Transverse colon (tissue), 4 donors: ENCODE measurements at places on chromosomes 5 and 9. TPM values are rescaled to one million over a fixed set of nuclear protein-coding genes. Genes with fewer than 3 reads are reported as not detected.

The PHYHD1 gene
- total RNA-seq = 3.2 TPM

The ZBED3 gene
- 1.9 TPM for total RNA-seq

The POLK gene
- total RNA-seq = 20.5 TPM

The WHRN gene
- total RNA-seq = 5.4 TPM

The RAB14 gene
- 20.7 TPM for total RNA-seq

The SLC34A1 gene
- not detected for total RNA-seq

The ABCA2 gene
- 125 TPM for total RNA-seq

The PCDHGA8 gene
- total RNA-seq = 11.5 TPM

The ECSCR gene
- total RNA-seq = 4.8 TPM

The CDO1 gene
- total RNA-seq = 0.40 TPM

The PALM2AKAP2 gene
- total RNA-seq = 0.64 TPM

GRCh38 chr5:168578006-168578405 lies 1.2 kb downstream of the PANK3 start:
- H3K4me3 ChIP-seq = peak overlapping the region; percentile 78
- H3K4me1 ChIP-seq = peaks cover 27% of the 10 kb centered on the region
- H3K27me3 ChIP-seq = no peaks in the 10 kb centered on the region
- H3K27ac ChIP-seq = peak overlapping the region; percentile 98
- no peaks in the 10 kb centered on the region for H3K36me3 ChIP-seq

DNA sequence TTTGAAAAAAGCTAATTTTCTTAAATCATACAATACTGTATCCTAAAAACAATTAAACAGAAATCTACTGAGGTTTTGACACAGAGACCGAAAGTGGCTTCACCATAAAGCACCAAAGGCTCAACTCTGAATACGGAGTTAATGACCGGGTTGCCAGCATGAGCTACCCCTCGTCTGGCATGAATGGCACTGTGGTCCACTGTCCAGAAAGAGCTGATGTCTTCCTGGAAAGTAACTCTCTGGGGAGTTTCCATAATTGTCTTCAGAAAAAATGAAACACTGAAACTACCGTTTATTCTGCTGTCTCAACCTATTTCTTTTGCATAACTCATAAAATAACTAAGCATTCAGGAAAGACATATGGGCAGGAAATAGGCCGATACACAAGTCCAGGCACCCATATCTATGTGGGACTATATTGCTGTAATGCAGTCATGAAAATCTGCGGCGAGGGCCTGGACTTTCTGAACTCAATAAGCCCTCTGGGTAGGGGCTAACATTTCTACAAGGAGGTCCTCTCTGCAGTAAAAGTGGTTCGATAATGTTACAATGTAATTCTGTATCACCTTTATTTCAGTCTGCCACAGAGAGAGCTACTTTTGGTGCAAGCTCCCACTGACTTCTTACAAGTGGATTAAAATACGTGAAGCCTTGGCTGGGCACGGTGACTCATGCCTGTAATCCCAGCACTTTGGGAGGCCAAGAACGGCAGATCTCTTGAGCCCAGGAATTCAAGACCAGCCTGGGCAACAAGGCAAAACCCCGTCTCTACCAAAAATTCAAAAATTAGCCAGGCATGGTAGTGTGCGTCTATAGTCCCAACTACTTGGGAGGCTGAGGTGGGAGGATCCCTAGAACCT lies 52.4 kb downstream of the ANKH start:
- H3K4me3 ChIP-seq = no peak overlapping the region
- no peaks in the 10 kb centered on the region for H3K27me3 ChIP-seq
- no peak for DNase-seq
- H3K27ac ChIP-seq = no peak overlapping the region

- H3K4me1 ChIP-seq = peaks cover 14% of the 10 kb centered on the region
- H3K27ac ChIP-seq = no peak overlapping the region
- no peak overlapping the region for H3K4me3 ChIP-seq
- no peaks in the 10 kb centered on the region for H3K36me3 ChIP-seq
- no peak for DNase-seq
- no peaks in the 10 kb centered on the region for H3K27me3 ChIP-seq
Measured at GRCh38 chr5:149576021-149576420, 5.3 kb upstream of the ARHGEF37 start.

DNA sequence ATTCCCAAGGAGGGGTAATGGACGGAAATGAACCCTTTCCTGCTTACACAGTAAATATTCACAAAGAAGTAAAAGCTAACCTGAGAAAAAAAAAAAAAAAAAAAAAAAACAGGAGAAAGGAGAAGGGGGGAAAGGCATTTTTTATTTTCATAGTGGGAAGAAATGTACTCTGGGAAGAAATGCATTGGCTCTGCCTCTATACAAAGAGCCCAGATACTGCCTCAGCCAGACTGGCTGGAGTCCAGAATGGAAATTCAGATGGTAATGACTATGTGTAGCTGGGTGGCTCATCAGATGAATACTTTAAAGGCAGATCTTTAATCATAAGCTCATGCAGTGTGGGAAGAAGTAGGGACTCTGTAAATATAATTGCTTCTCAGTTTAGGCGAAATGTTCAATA lies 124.9 kb upstream of the ZNF608 start:
- no peaks in the 10 kb centered on the region for H3K27me3 ChIP-seq
- no peak overlapping the region for H3K4me3 ChIP-seq

DNA sequence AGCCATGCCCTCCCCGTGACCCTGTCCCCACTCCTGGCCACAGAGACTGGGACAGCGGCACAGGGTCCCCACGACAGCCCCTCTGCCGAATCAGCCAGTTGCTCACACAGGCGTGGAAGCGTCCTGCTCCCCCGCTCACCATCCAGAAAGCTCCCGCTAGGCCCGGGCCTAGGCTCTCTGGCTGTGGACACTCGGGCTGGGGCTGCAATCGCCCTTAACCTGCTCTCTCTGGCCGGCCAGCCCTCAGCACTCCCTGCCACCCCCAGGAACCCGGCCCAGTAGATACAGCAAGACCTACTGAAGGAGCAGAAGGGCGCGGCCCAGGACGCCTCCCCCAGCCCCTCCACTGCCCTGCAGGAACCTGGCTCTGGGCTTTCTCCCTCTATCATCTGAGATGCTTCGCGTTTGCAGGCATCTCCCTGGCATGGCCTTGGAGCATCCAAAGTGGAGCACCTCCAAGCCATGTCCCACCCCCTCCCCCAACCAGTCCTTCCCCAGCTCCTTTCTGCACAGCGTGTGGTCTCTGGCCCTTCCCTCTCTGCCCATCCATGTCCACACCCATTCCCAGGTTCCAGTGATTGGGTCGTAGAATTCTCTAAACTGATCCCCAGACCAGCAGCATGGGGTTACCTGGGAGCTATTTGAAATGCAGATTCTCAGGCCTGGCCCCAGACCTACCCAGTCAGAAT lies 113.7 kb upstream of the LMX1B start:
- peaks cover 9% of the 10 kb centered on the region for H3K4me1 ChIP-seq
- H3K27me3 ChIP-seq = no peaks in the 10 kb centered on the region
- peak overlapping the region; percentile 22 for H3K4me3 ChIP-seq

GRCh38 chr5:180294411-180294810 lies 2.5 kb upstream of the MAPK9 start:
- H3K4me1 ChIP-seq = peaks cover 26% of the 10 kb centered on the region
- H3K4me3 ChIP-seq = no peak overlapping the region
- no peaks in the 10 kb centered on the region for H3K36me3 ChIP-seq
- no peak for DNase-seq

DNA sequence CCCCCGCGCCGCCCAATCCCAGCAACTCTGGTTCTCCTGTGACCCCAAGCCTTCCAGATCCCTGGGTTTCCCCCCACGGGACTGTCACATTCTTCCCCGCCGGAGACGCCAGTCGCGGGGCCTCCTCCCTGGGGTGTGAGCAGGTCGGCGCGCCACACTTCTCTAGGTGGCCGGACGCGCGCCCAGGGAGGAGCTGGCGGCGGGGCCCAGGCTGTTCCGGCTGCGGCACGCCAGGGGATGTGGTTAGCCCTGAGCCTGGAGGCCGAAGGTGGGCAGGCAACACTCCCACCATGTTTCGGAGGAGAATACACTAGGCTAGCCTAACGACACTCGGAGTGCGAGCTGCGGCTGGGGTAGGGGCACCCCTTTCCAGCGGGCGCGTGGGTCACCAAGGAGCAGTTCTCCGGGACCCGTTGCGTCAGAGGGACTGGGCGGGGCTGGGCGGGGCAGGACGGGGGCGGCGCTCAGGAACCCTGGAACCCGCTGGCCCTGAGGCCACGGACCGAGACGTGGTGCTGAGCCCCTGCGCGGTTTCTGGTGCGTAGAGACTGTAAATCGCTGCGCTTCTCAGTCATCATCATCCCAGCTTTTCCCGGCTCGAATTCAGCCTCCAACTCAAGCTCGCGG lies at the start of gene SLC27A6:
Gene SLC27A6 (plus strand): TSS at position 478 of the 627 bp plus-strand sequence. CDS start 650 bp downstream, outside the sequence.
- H3K27ac ChIP-seq = no peak within 1 kb of the TSS
- peak within 1 kb of the TSS; percentile 38 for H3K4me3 ChIP-seq
- H3K27me3 ChIP-seq = peaks cover 16% of the 10 kb centered on the region
- no peaks in the 10 kb centered on the region for H3K4me1 ChIP-seq

DNA sequence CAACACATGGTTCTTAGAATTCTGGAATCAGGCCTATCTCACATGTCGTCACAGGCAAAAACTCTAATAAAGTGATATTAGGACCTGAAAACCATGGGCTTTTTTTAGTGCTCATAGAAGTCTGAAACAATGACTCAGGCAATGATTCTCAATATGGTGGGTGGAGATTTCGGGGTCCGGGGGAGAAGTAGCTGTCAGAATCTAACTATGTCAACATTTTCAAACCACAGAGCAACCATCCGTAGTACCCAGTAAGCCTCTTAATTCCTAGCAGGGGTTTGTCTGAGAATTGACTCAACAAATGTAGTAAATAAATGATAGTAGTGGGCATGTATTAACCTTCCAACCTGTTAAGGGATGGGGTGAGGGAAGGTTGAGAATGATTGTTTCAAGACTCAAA lies 2.6 kb downstream of the AMACR start:
- H3K4me3 ChIP-seq = no peak overlapping the region
- no peak overlapping the region for H3K27ac ChIP-seq
- no peaks in the 10 kb centered on the region for H3K36me3 ChIP-seq
- H3K27me3 ChIP-seq = no peaks in the 10 kb centered on the region

GRCh38 chr5:180201051-180201987 lies 7.7 kb downstream of the RASGEF1C start:
- no peak overlapping the region for H3K27ac ChIP-seq
- no peak overlapping the region for H3K4me3 ChIP-seq
- no peaks in the 10 kb centered on the region for H3K36me3 ChIP-seq

GRCh38 chr9:110133608-110134210 lies 74.2 kb downstream of the C9orf152 start:
- no peak overlapping the region for H3K27ac ChIP-seq
- H3K4me1 ChIP-seq = peaks cover 43% of the 10 kb centered on the region
- DNase-seq = no peak

GRCh38 chr5:11596657-11597071 lies 307.6 kb downstream of the CTNND2 start:
- H3K4me1 ChIP-seq = no peaks in the 10 kb centered on the region
- no peak overlapping the region for H3K27ac ChIP-seq
- no peaks in the 10 kb centered on the region for H3K36me3 ChIP-seq

DNA sequence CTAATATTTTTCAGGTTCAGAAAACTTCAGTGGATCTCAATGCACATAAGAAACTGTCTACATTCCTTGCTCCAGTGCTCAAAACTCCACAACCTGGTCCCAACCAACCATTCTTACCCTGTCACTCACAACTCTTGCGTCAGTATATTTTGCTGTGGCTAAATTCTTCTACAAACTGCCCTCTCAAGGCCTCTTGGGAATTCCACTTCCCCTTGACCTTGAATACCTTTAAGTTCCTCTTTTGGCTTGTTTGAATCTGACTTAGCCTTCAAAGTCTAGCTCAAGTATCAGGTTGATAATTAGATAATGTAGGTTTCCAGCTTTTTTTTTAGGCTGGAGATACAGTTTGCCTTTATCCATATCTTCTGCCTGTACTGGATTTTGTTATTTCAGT lies 128.3 kb downstream of the SLF1 start:
- H3K4me3 ChIP-seq = no peak overlapping the region
- no peak for DNase-seq
- no peaks in the 10 kb centered on the region for H3K27me3 ChIP-seq
- no peak overlapping the region for H3K27ac ChIP-seq
- H3K36me3 ChIP-seq = no peaks in the 10 kb centered on the region

- DNase-seq = no peak
- peaks cover 15% of the 10 kb centered on the region for H3K4me1 ChIP-seq
- no peaks in the 10 kb centered on the region for H3K36me3 ChIP-seq
- H3K4me3 ChIP-seq = no peak overlapping the region
- no peaks in the 10 kb centered on the region for H3K27me3 ChIP-seq
Measured at GRCh38 chr5:10752451-10752850, 8.6 kb downstream of the DAP start.

- H3K27ac ChIP-seq = no peak overlapping the region
- no peak for DNase-seq
- no peaks in the 10 kb centered on the region for H3K36me3 ChIP-seq
- H3K4me3 ChIP-seq = no peak overlapping the region
- H3K4me1 ChIP-seq = no peaks in the 10 kb centered on the region
Measured at GRCh38 chr5:178416919-178417318, 173.3 kb downstream of the COL23A1 start.

- no peaks in the 10 kb centered on the region for H3K27me3 ChIP-seq
- H3K36me3 ChIP-seq = no peaks in the 10 kb centered on the region
- no peak for DNase-seq
- no peak overlapping the region for H3K27ac ChIP-seq
- H3K4me3 ChIP-seq = no peak overlapping the region
- no peaks in the 10 kb centered on the region for H3K4me1 ChIP-seq
Measured at GRCh38 chr5:148806520-148806931, 19.9 kb upstream of the ADRB2 start.

GRCh38 chr5:10676946-10677345 lies 84.1 kb downstream of the DAP start:
- no peak overlapping the region for H3K4me3 ChIP-seq
- no peaks in the 10 kb centered on the region for H3K36me3 ChIP-seq
- no peaks in the 10 kb centered on the region for H3K4me1 ChIP-seq
- no peak overlapping the region for H3K27ac ChIP-seq
- DNase-seq = no peak

DNA sequence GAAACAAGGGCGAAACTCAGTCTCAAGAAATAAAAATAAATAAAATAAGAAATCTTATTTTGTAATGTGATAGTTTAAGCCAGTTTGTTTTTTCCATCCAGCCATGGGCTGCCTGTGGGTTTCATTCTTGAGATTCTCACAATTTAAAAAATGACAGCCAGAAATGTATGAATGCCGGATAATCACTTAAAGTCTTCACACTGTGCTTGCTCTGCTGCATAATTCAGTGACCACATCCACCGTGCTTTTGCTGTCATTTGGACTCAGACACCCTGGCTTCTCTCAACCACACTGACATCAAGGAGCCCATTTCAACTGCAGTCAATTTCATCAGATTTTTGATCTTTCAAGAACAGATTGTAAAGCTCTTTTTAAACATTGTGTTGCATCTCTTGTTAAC lies 61.0 kb upstream of the DAPK1 start:
- no peak overlapping the region for H3K27ac ChIP-seq
- no peaks in the 10 kb centered on the region for H3K36me3 ChIP-seq
- no peaks in the 10 kb centered on the region for H3K4me1 ChIP-seq
- H3K4me3 ChIP-seq = no peak overlapping the region
